ENCODE measurements at places on chromosomes 3 and 15. TPM values are rescaled to one million over a fixed set of nuclear protein-coding genes. Genes with fewer than 3 reads are reported as not detected.

DNA sequence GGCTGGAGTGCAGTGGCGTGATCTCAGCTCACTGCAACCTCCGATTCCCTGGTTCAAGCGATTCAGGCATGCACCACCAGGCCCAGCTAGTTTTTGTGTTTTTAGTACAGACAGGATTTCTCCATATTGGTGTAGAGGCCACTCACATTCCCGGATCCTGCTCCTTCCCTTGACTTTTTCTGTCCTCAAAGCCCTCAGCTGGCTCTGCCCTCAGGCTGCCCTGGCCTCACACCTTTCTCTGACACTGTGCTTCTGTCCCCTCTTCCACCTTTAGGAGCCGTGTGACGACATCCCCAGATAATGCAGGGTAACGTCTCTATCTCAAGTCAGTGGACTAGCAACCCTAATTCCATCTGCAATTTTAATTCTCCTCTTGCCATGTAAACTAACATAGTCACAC lies 8.6 kb upstream of the CYFIP1 start:
- DNase-seq: no peak

DNA sequence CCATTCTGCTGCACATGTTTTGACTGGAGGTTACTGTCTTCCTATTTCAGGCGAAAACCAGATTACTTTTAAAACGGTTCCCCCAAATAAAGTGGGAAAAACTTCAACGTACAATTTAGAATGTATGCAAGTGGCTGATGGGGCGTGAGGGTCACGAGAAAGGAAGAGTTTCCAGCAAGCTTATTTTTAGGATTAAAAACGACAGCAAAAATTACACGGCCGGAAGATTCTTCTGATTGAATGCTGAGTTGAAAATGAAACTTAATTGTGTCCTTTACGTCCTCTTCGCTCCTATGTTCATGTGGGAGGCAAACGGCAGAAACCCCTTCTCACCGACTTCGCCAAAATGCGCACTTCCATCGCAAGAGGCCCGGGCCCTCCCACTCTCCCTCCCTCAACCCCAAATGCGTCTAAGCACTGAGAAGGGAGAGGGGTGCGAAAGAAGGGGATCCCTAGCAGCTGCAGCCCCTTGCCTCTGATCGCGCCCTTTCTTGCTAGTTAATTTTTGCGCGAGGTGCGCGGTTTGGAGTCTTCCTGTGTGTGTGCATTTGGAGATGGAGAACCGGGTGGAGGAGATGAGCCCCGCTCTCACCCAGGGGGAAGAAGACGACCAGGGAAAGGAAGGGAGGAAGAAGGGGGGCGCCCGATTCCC lies 656 bp downstream of the CD47 start:
- no peak for DNase-seq

DNA sequence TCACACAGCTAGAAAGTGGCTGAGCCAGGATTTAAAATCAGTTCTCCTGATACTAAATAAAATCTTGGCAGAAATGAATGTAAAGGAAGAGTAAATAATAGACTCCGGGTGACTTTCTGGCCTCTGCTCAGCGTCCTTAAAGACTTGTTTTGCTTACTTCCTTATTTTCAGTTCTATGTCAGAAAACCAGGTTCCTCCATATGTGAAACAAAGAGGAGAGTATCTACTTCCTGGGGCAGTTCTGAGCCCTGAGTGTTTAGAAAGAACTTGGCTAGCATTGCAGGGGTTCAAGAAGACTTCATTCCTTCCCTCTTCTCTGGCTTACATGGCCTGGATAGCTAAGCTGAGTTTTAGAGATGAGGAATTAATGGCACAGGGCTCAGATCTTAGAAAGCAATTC lies 222.8 kb upstream of the TLE3 start:
- no peak for DNase-seq

DNA sequence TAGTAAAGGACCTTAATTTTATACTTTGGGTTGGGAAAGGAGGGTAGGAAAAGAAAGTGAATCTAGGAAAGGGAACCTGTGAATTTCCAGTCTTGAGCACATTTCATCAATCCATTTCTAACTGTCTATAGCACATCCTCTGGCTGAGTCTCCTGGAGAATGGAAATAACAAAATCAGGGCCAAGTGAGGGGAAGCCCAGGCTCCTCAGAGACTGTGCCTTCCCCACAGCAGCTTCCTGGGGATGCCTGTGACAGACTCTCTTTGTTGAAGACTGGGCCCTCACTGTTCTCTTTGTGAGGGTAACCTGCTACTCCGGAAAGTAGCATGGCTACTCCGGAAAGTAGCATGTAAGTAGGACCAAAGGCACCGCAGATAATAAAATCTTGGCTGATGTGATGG lies 22.6 kb upstream of the CSPG5 start:
- no peak for DNase-seq

GRCh38 chr3:59882746-59883145 lies 832.9 kb upstream of the CFAP20DC start:
- DNase-seq: no peak

The VGLL3 gene
- 1.1 TPM for total RNA-seq

GRCh38 chr3:31707286-31707685 lies 174.6 kb downstream of the STT3B start:
- DNase-seq: no peak

The SLC12A6 gene
- total RNA-seq: 23.0 TPM

DNA sequence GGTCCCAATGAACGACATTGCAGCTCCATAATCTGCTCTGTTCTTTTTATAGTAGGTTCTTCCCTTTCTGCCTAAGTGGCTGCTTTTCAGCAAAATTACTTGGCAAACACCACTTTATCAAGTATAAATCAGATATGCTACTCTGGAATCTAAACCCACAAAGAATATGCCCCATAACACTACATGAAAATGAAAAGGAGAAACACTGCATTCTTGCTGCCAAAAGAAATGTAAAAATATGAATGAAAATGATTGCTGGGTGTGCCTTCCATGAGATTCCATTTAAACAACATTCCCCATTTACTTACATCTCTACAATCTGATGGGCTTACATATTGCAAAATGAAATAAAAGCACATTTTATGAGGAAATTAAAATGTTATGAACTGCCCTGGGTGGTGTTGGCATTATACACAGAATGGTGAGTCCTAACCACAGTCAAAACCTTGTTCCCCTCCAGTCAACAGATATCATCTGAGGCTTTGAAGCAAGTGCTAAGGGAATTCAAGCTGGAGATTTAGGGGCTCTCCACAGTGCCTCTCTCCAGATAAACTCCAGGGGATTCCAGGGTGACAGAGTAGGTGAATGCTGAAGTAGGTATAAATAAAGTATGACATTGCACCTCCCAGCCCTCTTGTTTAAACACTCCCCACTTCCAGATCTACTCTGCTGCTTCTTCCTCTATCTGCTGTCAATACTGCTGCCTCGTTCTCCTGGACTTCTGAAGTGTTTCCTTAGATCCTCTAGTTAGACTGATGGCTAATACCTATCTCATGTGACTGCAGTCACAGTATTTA lies 136.5 kb downstream of the RORA start:
- no peak for DNase-seq

GRCh38 chr15:90161950-90162361 lies 39.2 kb upstream of the SEMA4B start:
- DNase-seq: no peak

DNA sequence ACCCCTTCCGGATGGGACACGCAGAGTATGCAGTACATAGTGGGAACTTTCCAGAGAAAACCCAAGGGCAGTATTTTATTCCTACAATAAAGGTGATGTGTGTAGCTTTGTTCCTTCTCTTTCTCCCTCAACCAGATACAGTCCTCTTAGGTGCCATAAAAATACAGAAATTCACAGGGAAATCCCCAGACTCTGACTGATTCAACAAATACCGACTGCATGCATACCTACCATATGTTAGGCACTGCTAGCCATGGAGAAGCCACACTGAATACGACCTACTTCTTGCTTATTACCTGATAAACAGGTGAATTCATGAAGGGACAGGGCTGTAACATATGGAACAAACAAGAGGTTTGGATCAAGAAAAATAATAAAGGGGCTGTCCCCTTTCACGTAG lies 228.5 kb downstream of the FOXP1 start:
- DNase-seq: no peak

Data from glomerular endothelial cell (primary cell).